ENCODE measurements at places on chromosomes 2 and 18. TPM values are rescaled to one million over a fixed set of nuclear protein-coding genes. Genes with fewer than 3 reads are reported as not detected.

The PROC gene
- polyA plus RNA-seq: 3.6 TPM

The CRYGC gene
- not detected for polyA plus RNA-seq

The REEP1 gene
- polyA plus RNA-seq: 3.5 TPM

The BAZ2B gene
- 118 TPM for polyA plus RNA-seq

The SERPINB2 gene
- polyA plus RNA-seq: 0.10 TPM
